ENCODE measurements at places on chromosomes 4 and X.

DNA sequence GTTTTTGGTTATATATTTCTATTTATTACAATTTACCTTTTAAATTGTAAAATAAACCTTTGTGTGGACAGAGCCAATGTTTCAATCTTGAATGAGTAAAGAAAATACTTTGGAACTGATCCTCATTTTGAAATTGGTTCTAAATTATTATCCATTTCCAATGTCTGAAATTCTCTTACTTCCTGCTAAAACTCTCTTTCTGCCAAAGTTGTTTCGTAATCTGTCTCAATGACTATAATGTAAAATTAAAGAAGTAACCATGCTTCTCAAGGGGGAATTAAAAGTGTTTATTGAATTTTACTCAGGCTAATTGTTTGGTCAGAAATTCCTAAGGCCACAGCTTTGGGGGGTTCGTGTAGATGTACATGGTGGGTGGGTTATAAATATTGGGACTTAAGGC is 34.8 kb downstream of the YIPF6 start:
- DNase-seq, result no peak

DNA sequence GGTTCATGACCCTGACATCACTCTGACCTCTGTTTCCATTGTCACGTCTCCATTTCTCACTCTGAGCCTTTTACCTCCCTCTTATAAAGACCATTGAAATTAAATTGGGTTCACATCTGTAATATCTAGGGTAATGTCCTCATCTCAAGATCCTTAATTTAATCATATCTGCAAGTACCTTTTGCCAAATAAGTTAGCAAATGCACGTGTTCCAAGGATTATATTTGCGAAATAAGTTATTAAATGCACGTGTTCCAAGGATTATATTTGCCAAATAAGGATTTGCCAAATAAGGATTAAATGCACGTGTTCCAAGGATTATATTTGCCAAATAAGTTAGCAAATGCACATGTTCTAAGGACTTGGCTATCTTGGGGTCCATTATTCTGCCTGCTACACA is 938.0 kb downstream of the NLGN4X start:
- no peak for DNase-seq

- DNase-seq, result no peak
Measured at GRCh38 chr4:74441744-74442143, 3.2 kb upstream of the AREG start.

GRCh38 chrX:3548765-3549391 is 164.6 kb downstream of the PRKX start:
- no peak for DNase-seq

DNA sequence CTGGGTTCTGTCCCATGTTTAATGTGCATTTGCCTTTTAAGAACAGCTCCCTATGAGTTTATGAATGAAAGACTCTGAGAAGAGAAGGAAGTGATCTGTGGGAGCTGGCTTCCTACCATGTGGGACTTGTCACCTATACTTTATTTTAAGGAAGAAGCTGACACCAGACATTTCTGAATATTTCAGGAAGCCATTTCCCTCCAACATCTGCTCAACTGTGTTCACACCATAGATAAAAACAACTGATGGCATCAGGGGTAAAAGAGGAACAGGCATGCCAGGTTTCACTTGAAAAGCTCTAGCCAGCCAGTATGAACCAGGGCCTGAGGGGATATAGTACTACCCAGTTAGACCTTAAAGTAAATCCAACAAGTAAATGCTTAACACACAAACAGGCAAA is 116.0 kb downstream of the COL4A6 start:
- DNase-seq, result no peak

DNA sequence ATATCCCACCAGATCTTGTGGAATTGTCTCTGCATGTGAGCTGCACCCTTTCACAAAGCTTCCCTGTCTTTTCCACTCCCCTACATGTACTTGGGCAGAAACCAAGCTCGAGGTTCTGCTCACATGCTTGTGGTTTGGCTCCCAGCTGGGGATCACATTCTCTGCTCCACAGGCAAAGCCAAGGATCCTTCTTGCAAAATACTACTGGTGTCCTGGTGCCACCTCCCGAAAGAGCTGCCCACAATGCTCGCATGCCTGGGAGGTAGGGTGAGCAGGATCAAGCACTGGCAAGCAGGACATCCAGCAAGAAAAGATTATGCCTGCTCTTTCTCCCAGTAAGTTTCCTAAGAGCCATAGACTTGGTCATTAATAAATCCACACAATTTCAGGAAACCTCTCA is 45.1 kb upstream of the PPARGC1A start:
- no peak for DNase-seq

DNA sequence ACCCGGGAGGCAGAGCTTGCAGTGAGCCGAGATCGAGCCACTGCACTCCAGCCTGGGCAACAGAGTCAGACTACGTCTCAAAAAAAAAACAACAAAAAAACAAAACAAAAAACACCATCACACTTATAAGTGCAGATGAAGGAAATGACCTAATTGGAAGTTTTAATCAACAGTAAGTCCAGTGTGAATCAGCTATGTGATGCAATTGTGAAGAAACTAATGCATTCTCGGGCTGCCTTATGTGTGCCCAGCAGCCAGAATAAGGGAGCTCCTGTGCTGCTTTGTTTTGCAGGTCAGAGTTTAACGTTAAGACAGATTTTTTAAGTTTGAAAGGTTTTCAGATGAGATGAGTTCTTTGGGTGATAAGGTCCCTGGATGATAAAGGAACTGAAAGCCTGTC is 10.8 kb downstream of the DAPP1 start:
- DNase-seq, result no peak

DNA sequence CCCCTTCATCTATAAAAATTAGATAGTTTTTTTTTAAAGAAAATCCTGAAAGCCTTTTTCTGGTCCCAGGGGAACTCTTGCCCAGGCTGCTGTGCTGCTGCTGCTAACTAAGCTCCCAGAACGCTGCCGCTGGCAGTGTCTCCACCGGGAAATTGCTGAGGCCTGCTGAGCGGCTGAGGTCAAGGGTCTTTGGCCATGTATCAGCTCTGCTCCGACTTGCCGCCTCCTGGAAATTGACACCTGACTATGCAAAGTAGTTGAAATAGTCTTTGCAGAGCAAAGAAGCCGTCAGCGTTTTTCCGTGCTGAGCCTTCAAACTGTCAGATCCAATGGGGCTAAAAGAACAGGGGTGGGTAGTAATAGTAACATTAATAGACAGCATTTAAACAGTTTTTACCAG is 839 bp downstream of the QDPR start:
- no peak for DNase-seq

DNA sequence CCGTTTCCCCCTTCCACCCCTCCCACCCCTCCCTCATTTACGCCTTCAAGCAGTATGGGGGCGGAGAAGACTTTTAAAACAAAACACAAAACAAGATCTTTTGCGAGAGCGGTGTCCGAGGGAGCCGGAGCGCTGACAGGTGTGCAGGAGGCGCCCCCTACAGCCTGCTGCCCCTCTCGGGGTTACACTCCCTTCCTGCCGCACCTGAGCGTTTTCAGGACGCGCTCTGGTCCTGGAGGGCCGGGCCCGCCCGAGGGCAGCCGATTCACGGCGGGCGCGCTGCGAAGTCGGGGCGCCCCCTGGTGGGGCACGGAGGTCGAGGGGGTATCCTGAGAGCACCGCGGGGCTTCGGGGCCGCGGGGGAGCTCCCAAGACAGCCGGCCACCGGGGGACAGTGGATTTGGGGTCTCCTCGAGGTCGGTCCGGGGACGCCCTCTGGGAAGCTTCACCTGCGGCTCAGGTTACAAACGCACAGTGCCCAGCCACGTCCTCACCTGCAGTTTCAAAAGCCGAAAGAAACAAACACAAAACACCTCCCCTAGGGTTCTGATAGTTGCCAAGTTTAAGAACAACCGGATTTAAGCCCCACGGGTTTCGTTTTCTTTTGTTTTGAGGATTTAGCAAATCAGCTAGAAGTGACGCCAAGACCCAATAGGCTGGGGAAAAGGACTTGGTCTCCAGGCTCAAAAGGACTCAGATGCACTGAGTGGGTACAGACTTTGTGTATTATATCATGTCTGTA is 8.0 kb upstream of the NEUROG2 start:
- DNase-seq, result no peak

GRCh38 chr4:38430841-38431240 is 233.2 kb upstream of the KLF3 start:
- DNase-seq, result no peak

- DNase-seq, result peak; percentile 65
Measured at GRCh38 chr4:1771555-1772305, 21.4 kb upstream of the FGFR3 start.

- DNase-seq, result no peak
Measured at GRCh38 chrX:10884246-10884645, 226.9 kb upstream of the HCCS start.

DNA sequence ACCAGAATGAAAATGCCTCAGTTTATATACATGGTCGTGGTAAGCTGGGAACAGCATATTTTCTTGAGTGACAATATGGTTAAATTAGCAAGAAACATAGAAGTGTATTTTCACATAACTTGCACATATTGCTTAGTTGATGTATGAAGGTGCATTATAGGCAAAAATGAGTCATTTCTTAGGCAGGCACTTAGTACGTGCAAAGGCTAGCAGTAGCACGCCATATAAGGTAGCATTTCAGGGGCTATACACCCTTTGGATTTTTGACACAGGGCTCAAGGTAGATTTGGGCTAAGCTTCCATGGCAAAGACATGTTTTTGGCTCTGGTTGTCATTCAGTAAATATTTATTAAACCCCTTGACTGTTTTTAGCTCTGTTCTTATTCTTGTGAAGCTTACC is 33.1 kb downstream of the PCDH7 start:
- DNase-seq, result no peak

DNA sequence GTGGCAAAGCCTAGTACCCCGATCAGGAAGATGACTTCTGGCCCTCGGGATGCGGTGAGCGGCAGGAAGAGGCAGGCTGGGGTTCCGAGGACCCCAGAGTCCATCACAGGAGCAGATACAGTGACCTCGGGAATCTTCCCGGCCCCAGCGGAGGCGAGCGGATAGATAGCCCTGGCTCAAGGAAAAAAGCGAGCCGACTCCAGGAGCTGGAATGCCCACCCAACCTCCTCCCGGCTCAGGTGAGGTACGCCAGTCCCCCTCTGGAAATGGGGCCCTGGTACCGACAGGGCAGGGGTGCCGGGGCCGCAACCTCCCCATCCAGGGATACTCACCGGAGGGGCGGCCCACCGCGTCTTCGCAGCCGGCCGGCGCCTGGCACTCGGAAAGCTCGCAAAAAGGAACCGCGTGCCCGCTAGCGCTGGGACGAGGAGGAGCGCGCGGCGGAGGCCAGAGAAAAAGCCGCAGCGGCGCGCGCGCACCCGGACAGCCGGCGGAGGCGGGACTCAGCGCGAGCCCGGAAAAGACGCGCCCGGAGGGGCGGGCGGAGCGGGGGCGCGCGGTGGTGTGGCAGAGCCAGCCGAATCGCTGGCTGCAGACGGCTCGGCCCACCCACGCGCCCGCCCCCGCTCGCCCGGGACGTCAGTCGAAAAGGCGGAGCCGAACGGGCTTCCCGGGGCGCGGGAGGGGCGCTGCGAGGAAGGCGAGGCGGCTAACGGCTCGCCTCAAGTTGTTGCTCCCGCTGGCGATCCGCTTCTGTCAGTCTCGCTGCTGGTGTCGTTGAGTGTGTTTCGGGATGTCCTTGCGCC is at the start of gene ACSL4:
TSS of gene ACSL4 (minus strand) at position 451 of the 806 bp plus-strand sequence. CDS start 49,894 bp downstream, outside the sequence.
- DNase-seq, result peak; percentile 47

DNA sequence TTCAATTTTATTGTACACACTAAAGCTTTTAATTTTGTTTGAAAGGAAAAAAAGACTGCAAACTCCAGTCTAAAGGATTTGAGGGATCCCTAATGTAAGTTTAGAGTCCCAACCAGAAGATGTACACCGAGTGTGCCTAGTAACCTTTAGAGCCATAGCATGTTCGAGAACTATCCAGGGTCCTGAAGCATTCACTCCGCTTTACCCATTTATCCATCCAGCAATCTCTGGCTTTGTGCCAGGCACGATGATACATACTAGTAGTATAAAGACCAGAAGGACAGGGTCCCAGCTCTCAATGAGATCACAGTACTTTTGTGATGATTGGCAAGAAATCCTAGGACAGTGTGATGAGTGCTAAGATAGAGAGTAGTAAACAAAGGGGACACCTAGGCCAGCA is 168.7 kb downstream of the STK32B start:
- no peak for DNase-seq

GRCh38 chr4:10643600-10644425 is 40.8 kb downstream of the CLNK start:
- no peak for DNase-seq

DNA sequence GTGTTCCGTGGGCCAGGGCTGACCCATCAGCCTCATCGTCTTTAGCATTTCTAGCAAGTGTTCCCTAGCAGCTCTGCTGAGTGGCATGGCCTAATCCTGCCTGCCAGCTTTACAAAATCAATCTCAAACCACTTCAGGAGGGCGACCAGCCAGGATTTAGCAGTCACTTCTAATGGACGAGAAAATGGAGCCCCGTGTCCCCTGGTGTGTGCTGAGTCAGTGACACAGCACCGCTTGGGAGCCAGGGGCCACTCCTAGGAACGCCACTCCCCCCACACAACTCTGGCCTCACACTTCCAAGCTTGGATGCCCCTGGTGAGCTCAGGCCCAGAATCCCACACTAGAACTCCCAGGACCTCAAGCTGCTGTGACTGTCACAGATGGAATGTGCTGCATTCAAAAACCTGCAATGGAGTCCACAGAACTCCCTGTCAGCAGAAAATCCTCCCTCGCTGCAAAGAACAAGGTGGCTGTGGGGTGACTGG is 311.2 kb upstream of the GATB start:
- no peak for DNase-seq

DNA sequence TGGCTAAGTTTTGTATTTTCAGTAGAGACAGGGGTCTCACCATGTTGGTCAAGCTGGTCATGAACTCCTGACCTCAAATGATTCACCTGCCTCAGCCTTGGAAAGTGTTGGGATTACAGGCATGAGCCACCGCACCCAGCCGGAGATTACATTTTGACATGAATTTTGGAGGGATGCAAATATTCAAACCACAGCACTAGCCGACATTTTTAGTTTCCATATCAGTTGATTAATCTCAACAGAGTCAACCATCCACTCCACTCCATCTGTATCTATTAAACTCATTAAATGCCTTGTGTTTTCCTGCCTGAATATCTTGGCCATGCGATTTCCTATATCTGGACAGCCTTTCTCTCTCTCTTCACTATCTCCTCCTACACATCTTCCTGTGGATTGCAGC is 64.1 kb upstream of the PDGFRA start:
- no peak for DNase-seq

- DNase-seq, result no peak
Measured at GRCh38 chr4:99305638-99306400, 15.0 kb upstream of the ADH1A start.

GRCh38 chrX:104435249-104435648 is 130.8 kb upstream of the IL1RAPL2 start:
- no peak for DNase-seq

DNA sequence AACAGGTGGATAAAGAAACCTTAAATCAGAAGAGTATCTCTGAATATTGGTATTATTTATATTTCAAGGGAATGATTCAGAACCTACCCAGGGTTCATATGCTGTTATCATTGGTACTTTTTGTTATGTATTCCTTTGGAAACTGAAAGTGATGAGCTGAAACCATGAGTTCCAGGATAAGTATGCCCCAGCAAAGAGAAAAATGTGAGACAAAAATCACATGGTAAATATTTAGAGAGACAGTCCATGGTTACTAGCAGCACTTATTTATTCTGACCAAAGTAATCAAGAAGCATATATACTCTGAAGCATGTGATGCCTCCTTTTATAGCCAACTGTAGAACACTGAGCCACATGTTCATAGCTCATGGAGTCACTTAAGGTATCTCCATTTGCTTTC is 277.7 kb downstream of the ARAP2 start:
- no peak for DNase-seq
